ENCODE measurements at places on chromosomes 6 and 20. TPM values are rescaled to one million over a fixed set of nuclear protein-coding genes. Genes with fewer than 3 reads are reported as not detected.

CRYBG1 gene
- 3.9 TPM for total RNA-seq

- DNase-seq = no peak
Measured at GRCh38 chr6:161274488-161274858, 612 bp upstream of the AGPAT4 start.

DNA sequence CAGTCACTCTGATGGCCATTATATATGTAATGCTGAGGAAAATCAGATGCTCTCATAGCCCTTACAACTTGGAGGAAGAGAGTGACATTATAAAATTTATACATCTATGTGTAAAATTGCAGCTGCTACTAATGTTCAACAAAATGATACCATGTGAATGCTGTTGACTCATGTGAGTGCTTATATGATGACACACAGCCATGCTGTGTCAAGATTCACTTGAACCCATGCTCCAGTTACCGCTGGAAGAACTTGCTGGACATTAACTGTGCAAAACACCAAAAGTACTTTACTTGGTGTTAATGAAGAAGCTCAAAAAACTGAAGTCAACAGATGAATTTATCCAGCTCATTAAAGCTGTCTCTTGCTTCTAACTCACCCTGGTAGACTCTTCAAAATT lies 318.9 kb upstream of the PLCB4 start:
- DNase-seq = no peak

DNA sequence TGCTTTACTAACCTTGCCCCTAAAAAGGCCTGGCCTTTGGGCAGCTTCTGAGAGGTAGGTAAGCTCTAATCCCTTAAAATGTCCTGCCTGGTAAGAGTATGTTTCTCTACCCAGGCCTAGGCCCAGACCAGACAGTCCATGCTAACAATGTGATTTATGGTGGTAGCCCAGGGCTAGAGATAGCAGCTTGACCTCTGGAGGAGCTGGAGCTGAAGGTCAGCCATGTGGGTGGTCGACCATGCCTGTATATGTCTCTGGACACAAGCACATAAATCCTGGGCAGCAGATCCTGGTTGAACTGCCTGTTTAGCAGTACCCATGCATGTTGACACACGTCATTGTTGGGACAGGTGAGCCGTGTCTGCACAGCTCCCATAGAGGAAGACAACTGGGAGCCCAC lies 62.1 kb upstream of the PHACTR1 start:
- DNase-seq = no peak

GRCh38 chr6:117007659-117008058 lies 130.6 kb downstream of the RFX6 start:
- no peak for DNase-seq

DNA sequence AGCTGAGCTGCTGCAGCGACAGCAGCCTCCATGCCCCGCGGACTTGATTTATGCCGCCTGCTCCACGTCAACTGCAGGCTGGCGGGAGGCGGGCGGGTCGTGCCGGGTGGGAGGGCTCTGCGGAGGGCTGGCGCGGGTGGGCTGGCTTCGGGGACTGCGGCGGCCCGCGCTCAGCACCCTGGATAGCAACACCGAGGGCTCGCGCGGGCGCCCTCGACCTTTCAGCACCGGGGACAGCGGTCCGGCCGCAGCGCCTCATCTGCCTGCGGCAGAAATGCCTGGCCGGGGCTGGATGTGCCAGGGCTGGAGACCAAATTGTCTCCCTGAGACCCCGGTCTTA lies 792 bp downstream of the SNAP25 start:
- no peak for DNase-seq

PIM1 gene
- total RNA-seq = 176 TPM

DNA sequence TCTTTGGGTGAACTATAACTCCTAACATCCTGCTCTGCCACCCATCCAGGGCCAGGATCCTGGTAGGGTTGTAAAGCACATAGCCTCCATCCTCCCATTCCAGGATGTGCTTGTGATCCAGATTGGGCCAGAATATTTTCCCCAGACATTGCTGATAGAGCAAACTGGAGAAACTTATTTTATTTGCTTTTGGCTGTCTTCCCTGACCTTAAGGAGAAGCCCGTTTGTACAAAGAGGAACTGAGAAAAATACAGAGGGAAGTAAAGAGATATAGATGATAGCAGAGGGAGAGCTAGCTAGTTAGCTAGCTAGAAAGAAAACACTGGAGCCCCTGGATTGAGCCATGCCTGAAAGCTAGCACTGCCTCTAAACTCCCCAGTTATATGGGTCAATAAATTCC lies 9.0 kb upstream of the HDAC2 start:
- DNase-seq = no peak

SGK2 gene
- total RNA-seq = 0.42 TPM

PTCRA gene
- total RNA-seq = not detected

ADAT2 gene
- 2.9 TPM for total RNA-seq

DNA sequence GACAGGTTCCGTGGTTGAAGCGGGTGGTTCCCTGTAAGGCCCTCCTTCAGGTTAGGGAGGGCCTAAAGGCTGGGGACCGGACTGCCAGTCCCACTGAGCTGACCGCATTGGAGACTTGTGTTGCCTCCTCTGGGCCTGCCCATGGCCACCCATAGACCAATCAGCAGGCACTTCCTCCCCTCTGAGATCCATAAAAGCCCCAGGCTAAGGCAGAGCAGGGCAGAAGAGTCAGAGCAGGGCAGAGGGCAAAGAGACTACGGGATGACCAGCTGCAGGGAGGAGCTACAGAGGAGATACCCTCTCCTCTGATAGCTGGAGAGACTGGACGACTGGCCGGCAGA lies 537.4 kb downstream of the TENT5A start:
- DNase-seq = no peak

TNFRSF21 gene
- total RNA-seq = 37.0 TPM

DNA sequence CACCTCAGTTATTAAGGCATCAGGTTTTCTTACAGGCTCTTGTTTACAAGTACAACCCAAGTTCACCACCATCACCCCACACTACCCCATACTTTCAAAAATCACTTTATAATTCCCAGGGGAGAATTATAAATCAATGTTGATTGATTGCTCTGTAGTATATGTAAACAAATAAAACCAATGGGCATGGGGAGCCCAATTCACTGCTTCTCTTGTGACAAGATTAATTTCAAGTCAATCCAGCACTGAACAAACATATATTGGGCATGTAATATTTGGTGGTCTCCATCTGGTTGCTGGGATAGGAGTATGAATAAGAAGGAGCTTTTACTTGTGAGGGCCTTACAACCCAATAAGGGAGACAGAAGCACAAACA lies 95.8 kb downstream of the CLVS2 start:
- DNase-seq = no peak

GRCh38 chr6:148365041-148365440 lies 22.4 kb downstream of the SASH1 start:
- no peak for DNase-seq

DNA sequence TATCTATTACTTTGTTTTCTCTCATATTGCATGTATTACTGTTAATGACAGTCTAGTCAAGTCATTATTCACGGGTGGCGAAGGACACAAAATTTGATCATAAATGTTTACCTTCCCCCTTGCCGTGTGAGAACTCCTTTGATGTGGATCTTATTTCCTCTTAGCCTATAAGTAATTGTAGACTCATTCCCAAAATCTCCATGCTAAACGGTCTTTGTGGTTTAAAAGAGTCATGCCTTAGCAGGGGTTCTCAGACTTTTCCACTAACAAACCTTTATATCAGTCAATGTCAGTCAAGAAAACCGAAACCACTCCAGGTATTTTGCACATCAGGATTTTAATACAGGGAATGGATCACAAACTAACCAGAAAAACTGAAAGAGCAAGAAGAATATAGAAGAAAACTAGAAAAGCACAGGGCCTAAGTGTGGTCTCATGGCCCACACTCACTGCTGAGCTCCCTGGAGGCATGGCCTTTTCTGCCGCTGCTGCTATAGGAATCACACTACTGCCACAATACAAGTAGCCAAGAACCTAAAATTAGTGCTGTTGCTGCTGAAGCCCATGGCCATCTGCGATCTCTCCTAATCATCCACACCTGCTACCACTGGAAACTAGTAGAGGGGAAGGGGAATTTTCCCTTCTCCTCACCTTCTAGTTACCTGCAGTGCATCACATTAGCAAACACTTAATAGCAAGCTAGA lies 186.0 kb upstream of the POU3F2 start:
- no peak for DNase-seq

- no peak for DNase-seq
Measured at GRCh38 chr6:34317882-34318498, 69.2 kb upstream of the SMIM29 start.

- DNase-seq = no peak
Measured at GRCh38 chr20:57919049-57919448, 209.2 kb upstream of the PMEPA1 start.

DNA sequence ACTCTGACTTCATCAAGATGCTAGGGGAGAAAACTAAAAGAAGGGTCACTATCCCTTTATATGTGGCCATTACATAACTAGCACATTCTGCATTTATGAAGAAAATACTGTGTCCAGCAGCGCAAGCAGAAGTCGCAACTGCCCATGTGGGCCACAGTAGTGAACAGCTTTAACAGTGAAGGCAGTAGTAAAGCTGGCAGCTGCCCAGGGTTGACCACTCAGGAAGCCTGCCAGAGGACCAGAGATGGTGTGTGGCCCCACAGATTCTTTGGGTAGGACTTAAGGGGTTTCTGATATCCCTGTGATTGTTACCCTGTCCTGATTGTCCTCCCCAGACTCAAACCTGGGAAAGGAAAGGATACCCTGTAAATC lies 88.3 kb upstream of the NT5E start:
- DNase-seq = no peak

CLDN20 gene
- total RNA-seq = not detected

TMEM244 gene
- total RNA-seq = not detected

DNA sequence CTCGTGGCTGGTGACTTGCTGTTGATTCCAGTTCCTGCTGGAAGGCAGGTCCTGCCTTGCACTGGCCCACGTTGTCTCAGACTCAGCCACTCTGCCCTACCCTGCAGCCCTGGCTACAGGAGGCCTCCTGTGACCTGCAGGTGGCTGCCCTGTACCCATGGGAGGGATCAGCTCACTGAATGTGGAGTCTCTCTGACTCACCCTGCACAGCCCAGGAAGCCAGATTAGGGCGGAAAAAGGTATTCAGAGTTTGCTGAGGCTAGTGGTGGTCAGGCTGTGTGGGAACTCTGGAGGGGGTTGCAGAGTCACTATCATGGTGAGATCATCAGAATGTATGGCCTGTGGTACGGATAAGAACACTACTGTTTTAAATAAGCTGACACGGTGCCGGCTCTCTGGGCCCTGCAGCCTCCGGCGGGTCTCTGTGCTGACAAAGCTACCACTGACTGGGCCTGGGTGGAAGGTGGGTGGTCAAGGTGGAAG lies 24.7 kb upstream of the PYGB start:
- DNase-seq = no peak

GRCh38 chr20:49587111-49587570 lies 19.2 kb upstream of the PTGIS start:
- DNase-seq = no peak

- no peak for DNase-seq
Measured at GRCh38 chr20:63215101-63216040, 560 bp downstream of the YTHDF1 start.

DNA sequence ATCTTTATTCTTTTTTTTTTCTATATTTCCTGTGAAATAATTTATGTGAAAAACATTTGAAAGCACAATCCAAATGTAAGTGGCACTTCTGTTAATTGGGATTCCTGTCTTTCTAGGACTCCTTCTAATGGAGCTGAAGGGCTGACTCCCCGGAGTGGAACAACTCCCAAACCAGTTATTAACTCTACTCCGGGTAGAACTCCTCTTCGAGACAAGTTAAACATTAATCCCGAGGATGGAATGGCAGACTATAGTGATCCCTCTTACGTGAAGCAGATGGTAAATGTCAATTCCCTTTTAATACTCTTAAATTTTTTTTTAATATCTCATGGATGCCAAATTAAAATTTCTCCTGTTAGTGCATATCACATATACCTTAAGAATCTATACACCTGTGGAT lies 35.0 kb downstream of the CDC5L start:
- no peak for DNase-seq

DNA sequence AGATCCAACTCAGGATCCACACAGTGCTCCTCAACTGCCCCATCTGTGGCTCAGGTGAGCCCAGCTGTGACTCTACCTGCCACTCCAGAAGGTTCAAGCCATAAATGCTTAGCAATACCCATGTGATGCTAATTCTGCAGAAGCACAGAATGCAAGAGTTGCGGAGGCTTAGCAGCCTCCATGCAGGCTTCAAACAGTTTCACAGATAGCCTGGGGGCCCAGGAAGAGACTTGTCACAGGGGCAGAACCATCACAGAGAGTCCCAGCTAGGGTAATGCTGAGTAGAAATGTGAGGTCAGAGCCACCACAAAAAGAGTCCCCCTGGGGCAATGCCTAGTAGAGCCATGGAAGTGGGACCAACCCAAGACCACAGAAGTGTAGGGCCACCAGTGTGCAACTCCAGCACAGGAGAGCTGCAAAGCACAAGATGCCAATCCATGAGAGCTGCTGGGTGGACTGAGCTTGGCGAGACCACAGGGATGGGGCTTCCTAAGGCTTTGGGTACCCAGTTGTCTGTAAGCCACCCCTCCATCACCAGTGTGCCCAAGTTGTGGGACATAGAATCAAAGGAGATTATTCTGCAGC lies 283.9 kb downstream of the UBE3D start:
- DNase-seq = no peak

PI16 gene
- 57.0 TPM for total RNA-seq

DNA sequence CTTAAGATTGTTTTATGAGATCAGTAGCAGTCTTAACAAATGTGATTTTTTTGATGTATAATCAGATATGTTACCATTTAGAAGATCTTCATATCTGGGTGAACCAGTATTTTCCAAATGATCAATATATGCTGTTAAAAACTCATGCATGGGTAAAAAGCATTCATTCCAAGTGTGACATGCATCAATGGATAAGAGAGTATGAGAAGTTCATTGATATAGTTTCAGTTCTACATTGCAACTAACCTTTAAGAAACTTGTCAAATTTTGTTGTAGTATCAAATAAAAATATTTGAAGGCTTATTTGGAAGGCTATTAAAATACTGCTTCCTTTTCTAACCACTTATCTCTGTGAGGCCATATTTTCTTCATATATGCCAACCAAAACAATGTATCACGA lies 117.7 kb downstream of the FIG4 start:
- DNase-seq = no peak

DNA sequence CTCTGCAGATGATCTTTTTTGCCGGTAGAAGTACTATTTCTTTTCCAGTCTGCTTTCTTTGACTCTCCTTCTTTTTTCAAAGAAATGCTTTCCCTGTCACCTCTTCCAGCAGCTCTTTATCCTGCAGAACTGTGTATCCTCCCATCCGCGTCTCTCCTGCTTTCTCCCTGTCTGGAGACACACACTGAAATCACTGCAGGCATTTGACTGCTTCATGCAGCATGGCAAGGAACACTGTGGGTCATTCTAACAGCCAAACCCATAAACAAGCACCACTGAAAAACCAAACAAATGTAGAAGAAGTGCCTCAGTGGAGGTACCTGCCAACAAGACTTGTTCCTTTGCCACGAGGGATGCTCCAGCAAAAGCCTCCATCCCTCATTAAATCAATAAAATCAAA lies 403.7 kb upstream of the CITED2 start:
- DNase-seq = no peak

- no peak for DNase-seq
Measured at GRCh38 chr6:44980841-44981240, 347.3 kb upstream of the RUNX2 start.
